Frontal cortex (tissue), 4 donors: ENCODE measurements at places on chromosomes 3 and 15. TPM values are rescaled to one million over a fixed set of nuclear protein-coding genes. Genes with fewer than 3 reads are reported as not detected.
A peak's percentile ranks its signal among the peaks of the same experiment; 100 is the strongest.

DNA sequence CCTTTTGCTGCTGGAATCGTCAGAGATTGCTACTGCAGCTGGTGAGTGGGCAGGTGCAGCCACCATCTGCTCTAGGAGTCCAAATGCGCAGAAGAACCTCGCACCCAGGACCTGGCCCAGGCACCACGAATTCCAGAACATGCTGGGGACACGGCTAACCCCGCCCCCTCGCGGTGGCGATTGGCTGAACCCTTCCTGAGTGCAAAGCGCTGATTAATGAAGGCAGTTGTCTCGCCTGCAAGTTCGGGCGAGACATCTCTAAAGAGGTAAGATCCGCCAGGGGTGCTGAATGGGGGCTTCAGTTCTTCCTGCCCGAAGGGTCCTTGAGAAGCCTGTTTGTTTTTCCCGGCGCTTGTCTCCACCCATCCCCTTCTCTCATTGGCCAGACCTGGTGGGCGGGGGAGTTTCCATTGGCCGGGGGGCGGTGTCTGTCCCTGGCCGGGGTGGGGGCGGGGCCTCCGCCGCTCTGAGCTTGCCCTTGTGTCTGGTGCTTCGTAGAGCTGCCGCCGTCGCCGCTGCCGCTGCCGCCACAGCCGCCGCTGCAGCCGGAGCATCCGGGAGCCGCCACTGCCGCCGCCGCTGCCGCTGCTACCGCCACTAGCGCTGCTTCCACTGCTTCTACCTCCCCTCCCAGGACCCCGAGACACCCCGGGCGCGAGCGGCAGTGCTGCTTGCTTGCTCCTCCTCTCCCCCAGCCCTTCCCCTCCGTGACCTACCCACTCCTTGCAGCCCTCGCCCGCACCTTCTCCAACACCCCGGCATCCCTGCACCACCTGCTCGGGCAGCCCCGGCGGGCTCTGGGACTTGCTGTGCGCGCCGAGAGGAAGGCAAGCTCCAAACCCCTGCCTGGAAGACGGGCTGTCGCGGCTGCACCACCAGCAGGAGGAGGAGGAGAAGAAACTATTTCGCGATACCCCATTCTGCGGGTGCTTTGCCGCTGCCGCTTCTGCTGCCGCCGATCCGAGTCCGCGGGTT, at the start of gene CADM2:
CADM2 (plus strand) TSS at position 495 of the 975 bp plus-strand sequence.
- peak; percentile 91 for DNase-seq

- no peak for DNase-seq
These were observed 4.6 kb downstream of the RBSN start for GRCh38 chr3:15094187-15094875.

GRCh38 chr3:146468671-146469149, 651 bp downstream of the PLSCR2 start:
- DNase-seq = no peak

DNA sequence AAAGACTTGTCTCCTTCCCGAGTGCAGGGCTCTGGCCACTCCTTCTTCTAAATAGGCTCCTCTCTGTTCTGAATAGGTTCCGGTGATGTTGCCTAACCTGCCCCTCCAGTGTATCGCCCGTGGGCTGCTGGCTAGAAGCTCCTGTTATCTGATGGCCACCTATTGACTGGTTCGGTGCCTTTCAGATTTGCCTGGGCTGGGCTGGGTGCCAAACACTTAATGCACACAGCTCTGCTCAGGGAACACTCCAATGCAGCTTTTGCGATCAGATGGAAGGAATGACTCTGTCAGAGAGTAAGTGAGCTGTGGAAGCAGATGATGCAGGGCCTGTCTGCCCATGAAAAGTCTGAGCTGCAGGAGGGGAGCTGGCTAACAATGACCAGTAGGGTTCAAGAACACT, 112.9 kb downstream of the CORO2B start:
- no peak for DNase-seq

The ATP6V1A gene
- total RNA-seq = 257 TPM

GRCh38 chr3:47410801-47411646, 30.2 kb downstream of the PTPN23 start:
- DNase-seq = no peak

The CCR8 gene
- not detected for total RNA-seq

DNA sequence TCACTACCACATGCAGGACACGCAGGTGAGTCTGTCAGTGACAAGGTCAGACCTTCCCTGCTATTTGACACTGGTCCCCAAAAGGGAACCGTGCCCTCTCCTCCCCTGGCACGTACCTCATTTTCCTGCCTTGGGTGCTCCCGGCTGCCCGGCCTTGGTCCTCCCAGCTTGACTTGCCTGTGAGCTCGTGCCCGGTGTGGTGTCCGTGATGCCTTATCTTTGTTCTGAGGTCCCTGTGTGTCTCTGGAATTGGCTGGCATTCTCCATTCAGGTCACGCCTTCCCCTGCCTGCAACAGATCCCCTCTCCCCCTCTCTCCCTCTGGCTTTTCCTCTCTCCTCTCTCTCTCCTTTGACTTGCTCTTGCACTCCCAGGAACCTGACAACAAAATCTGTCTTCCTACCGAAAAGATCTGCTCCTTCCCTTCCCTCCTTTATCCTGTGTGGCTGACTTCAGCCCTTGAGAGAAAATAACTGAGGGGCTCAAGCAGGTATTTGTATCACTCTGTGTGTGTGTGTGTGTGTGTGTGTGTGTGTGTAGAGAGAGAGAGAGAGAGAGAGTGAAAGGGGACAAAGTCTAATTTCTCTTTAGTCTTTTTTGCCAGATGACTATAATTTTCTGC, at the start of gene MASP1:
MASP1 (minus strand) TSS at position 226 of the 621 bp plus-strand sequence; CDS start at position 121, 105 bp downstream.
- no peak for DNase-seq

DNA sequence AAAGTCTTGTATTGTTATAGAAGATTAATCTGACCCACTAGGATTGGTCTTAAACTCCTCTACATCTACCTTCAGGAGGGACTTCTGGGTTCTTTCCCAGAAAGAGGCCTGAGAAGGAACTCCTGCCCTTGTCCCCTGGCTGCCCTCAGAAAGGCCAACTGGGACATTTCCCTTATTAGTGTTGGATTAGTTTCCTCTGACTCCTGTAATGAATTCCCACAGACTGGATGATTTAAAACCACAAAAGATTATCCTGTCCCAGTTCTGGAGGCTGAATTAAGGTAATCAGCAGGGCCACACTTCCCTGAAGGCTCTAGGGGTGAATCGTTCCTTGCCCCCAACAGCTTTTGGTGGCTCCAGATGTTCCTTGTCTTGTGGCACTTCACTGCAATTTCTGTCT, 102.8 kb upstream of the NMNAT3 start:
- DNase-seq = no peak

The TMEM108 gene
- total RNA-seq = 18.3 TPM

The NR2F2 gene
- 4.9 TPM for total RNA-seq

DNA sequence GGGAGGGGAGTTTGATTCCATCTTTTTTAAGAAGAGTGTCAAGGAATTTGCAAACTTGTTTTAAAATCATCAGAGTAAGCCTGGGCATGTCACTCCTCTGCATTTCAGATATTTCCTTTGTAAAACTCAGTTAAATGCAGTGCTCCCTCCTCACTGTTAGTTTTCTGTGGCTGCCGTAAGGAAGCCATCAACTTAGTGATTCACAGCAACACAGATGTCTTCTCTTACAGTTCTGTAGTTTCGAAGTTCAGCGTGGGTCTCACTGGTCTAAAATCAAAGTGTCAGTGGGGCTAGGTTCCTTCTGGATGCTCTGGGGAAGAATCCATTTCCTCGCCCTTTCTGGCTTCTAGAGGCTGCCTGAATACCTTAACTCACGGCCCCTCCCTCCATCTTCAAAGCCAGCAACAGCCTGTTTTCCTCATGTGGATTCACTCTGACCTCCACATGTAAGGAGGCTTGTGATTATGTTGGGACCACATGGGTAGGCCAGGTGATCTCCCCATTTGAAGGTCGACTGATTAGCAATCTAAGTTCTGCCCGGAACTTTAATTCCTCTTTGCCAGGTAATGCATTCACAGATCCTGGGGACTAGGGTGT, 12.4 kb downstream of the ISG20 start:
- no peak for DNase-seq

- DNase-seq = no peak
These were observed 142.8 kb upstream of the IQSEC1 start for GRCh38 chr3:13215940-13216546.

- no peak for DNase-seq
These were observed 1.1 kb upstream of the ZNF639 start for GRCh38 chr3:179321668-179322285.

GRCh38 chr3:11726146-11726545, 82.4 kb upstream of the VGLL4 start:
- no peak for DNase-seq

The MLF1 gene
- total RNA-seq = 29.3 TPM

- DNase-seq = no peak
These were observed 470.1 kb upstream of the ATP11B start for GRCh38 chr3:182323126-182323700.

DNA sequence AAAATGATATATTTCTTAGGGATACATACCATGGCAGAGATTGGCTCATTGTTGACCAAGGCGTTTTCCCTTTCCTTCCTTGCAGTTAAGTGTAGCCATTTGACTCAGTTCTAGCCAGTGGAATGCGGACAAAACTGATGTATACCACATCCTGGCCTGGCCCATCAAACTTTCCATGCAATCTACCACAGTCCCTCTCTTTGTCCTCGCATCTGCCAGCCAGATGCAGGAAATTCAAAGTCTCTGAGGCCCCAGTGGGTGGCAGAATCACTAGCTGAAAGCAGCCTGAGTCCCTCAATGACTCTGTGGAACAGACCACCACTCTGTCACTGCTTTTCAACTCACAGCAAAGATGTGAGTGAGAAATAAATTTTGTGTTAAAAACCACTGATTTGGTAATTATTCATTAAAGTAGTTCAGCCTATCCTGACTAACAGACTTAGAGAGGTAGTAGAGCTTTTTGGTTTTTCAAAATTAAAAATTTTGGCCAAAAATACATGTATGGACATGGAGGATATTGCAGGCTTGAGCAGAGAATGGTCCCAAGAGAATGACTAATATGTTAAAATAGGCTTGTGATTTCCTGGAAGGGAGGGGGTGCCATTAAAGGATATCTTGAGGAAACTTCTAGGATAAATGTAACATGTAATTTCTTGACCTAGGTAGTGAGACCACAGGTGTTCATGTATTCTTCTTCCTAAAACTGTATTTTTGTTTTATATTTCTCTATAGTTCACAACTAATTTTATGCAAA, 10.9 kb downstream of the LRRFIP2 start:
- DNase-seq = no peak

- no peak for DNase-seq
These were observed 308.5 kb upstream of the RASGRP1 start for GRCh38 chr15:38873158-38873557.

DNA sequence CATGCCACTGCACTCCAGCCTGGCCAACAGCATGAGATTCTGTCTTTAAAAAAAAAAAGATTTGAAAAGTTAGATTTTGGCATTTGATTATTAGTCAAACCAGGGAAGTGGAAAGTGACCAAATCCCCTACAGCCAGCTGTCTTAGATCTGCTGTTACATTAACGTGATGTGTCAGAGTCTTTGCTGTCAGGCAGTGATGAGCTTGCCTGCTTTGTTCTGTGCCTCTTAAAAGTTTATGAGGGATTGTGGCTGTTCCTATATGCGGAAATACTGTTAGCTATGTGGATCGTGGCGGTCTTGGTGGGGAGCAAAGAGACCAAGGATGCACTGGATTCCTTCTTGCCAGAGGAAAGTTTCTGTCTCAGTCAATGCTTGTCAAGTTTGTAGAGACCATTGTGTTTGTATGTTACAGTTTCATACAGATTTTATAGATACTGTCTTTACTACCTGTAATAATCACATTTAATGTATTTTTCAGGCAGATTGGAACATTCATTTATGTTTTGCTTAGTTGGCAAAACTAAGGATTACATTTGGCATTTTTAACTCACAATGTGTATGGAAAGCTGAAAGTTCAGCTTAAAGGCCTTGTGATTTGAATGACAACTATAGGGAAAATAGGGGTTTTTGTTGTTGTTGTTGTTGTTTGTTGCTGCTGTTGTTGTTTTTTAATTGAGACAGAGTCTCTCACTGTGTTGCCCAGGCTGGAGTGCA, 137.4 kb downstream of the VPS8 start:
- no peak for DNase-seq

- DNase-seq = no peak
These were observed 282.7 kb downstream of the CNTN3 start for GRCh38 chr3:74331711-74332110.

DNA sequence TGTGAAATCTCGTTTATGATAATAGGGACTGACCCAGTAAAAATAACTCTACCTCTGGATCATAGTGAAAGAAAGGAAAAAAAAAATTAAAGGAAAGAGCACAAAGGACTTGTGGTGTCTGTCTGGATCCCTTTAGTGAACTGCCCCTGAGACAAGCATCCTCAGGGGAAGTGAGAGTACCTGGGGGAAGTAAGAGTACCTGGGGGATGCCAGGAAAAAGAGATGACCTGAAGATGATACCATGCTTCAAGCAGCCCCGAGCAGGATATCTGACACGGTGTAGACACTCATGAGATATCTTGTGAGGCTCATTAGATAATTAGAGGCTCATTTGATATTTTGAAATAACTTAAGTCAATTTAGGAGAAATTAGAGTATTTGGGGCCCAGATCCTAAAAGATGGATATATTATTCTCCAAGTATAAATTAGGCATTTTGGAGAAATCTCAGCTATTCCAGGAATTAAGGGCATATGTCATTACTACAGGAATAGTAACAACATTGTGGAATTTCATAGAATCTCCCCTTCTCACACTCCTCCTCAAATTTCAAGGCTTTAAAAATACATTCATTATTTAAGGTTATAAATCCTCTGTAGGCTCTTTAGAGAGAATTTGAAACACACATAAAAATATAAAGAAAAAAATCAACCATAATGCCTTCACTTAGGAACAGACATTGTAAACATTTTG, 36.3 kb upstream of the PSMD6 start:
- DNase-seq = no peak

GRCh38 chr3:156463123-156463522, 91.8 kb downstream of the SSR3 start:
- DNase-seq = no peak

GRCh38 chr3:103127098-103127630, 692.3 kb downstream of the ZPLD1 start:
- no peak for DNase-seq

DNA sequence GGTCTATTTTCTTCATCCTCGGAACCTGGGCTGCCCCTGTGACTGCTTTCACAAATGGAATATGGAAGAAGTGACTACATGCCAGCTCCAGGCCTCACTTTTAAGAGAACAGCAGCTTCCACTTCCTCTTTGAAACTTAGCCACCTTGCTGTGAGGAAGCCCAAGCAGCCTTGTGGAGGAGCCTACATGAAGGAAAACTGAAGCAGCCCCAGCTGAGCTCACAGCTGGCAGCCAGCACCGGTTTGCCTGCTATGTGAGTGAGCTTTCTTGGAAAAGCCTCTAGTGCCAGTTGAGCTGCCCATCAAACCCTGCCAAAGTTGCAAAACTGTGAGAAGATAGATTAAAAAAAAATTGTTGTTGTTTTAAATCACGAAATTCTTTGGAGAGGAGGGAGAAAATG, 498.0 kb upstream of the PROK2 start:
- DNase-seq = no peak

The SSUH2 gene
- total RNA-seq = 0.41 TPM

- no peak for DNase-seq
These were observed 408.5 kb downstream of the ERC2 start for GRCh38 chr3:56059731-56060130.
